ENCODE measurements at places on chromosomes 7 and 10. TPM values are rescaled to one million over a fixed set of nuclear protein-coding genes. Genes with fewer than 3 reads are reported as not detected.

The HMX2 gene
- total RNA-seq: not detected

The NEBL gene
- 47.7 TPM for total RNA-seq

The NXPH1 gene
- not detected for total RNA-seq

The C10orf62 gene
- total RNA-seq: 0.33 TPM

The CRCP gene
- total RNA-seq: 30.6 TPM

The RBM17 gene
- total RNA-seq: 27.7 TPM

The ADRB1 gene
- total RNA-seq: not detected

The MACC1 gene
- not detected for total RNA-seq

The HOXA3 gene
- 4.7 TPM for total RNA-seq

The TMEM72 gene
- total RNA-seq: not detected

The FAM13C gene
- not detected for total RNA-seq

The PNLIPRP3 gene
- not detected for total RNA-seq

The HOXA7 gene
- total RNA-seq: not detected

The MYL10 gene
- total RNA-seq: not detected

The CRTAC1 gene
- total RNA-seq: 0.22 TPM

The CRHR2 gene
- total RNA-seq: not detected
